ENCODE measurements at places on chromosomes 16 and 17. TPM values are rescaled to one million over a fixed set of nuclear protein-coding genes. Genes with fewer than 3 reads are reported as not detected.

Gene KRT33B
- total RNA-seq = not detected

Gene C16orf89
- not detected for total RNA-seq

Gene ARMC5
- 10.5 TPM for total RNA-seq

Gene TMEM238L
- not detected for total RNA-seq

DNA sequence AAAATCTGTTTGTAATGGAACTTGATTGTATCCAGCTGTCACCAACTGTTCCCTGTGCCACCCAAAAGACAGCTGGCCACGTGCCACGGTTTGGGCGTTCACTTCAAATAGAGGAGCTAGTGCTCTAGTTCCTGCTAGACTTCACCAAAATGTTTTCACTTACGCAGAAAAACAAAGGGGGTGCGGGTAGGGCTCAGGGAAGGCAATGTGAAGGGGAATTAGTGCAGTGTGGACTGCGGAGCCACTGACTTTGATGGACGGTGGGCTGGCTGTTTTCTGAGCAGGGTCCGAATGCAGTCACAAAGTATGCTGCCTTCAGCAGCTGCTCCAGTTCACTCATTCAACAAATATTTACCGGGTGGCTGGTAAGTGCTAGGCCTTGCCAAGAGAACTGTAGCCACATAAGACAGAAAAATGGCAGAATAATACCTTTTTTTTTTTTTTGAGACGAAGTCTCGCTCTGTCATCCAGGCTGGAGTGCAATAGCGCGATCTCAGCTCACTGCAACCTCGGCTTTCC lies 7.6 kb upstream of the CYTH1 start:
- H3K27me3 ChIP-seq = no peaks in the 10 kb centered on the region
- H3K36me3 ChIP-seq = peaks cover 44% of the 10 kb centered on the region
- DNase-seq = peak; percentile 77

- H3K27me3 ChIP-seq = no peaks in the 10 kb centered on the region
- H3K4me1 ChIP-seq = no peaks in the 10 kb centered on the region
- no peaks in the 10 kb centered on the region for H3K36me3 ChIP-seq
- no peak overlapping the region for H3K27ac ChIP-seq
- H3K4me3 ChIP-seq = no peak overlapping the region
- DNase-seq = no peak
Measured at GRCh38 chr16:27052007-27052406, 14.7 kb upstream of the C16orf82 start.

DNA sequence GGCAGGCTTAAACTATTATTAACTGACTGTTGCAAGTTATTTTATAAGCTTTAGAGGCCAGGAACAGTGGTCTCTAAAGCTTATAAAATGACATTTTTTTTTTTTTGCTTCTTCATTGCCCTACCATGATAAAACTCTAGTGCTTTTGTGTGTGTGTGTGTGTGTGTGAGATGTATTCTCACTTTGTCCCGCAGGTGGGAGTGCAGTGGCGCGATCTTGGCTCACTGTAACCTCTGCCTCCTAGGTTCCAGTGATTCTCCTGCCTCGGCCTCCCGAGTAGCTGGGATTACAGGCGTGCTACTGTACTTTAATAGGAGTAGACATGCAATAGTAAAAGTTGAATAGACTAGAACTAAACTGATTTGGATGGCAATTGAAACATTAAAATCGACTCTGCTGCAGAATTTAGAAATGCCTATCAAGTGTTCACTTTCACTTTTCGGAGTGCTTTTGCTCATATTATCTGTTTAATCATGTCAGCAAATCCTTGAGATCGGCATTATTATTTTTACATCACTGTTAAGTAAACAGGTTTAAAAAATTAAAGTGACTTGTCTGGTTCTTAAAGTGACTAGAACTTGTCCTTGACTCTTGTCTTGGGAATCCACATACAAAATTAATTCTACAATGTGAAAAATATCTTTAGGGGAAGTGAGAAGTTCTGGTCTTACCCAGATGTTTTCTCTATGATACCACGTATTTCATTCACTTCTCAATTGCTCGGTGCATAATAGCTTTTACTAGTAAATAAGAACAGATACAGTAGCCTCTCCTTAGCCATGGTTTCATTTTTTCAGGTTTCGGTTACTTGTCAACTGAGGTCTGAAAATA lies 8.4 kb upstream of the PCTP start:
- H3K36me3 ChIP-seq = no peaks in the 10 kb centered on the region
- H3K4me3 ChIP-seq = no peak overlapping the region
- no peaks in the 10 kb centered on the region for H3K4me1 ChIP-seq
- no peak for DNase-seq

GRCh38 chr16:76265434-76266045 lies 11.7 kb upstream of the CNTNAP4 start:
- no peaks in the 10 kb centered on the region for H3K36me3 ChIP-seq
- no peaks in the 10 kb centered on the region for H3K4me1 ChIP-seq
- peak; percentile 66 for DNase-seq

GRCh38 chr17:61555127-61555566 lies 35.9 kb downstream of the NACA2 start:
- H3K27me3 ChIP-seq = peaks cover 31% of the 10 kb centered on the region
- H3K4me1 ChIP-seq = no peaks in the 10 kb centered on the region
- no peaks in the 10 kb centered on the region for H3K36me3 ChIP-seq

GRCh38 chr17:3917391-3917931 lies 1.2 kb upstream of the P2RX1 start:
- no peaks in the 10 kb centered on the region for H3K27me3 ChIP-seq
- H3K36me3 ChIP-seq = no peaks in the 10 kb centered on the region
- DNase-seq = no peak
- peak overlapping the region; percentile 48 for H3K27ac ChIP-seq
- no peak overlapping the region for H3K4me3 ChIP-seq

DNA sequence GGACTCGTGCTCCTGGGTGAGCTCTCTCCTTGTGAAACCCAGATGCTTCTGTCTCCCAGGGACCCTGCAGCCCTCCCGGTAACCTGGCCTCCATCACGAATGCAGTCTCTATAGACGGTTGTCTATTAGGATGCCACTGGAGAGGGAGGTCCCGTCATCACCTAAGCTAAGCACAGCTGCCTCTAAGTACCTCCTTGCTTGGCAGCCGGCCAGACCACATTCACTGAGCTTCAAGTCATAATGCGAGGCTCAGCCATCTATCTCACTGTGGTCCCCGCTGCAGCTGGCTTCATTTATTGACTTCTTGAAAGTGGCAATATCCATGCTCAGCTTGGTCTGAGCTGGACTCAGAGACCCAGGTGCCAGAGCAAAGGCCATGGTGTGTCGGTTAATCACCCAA lies 74.5 kb upstream of the HSBP1 start:
- H3K4me1 ChIP-seq = no peaks in the 10 kb centered on the region
- no peak overlapping the region for H3K27ac ChIP-seq
- H3K36me3 ChIP-seq = no peaks in the 10 kb centered on the region
- DNase-seq = no peak

GRCh38 chr17:72846399-72846798 lies 246.1 kb downstream of the SLC39A11 start:
- H3K36me3 ChIP-seq = peaks cover 1% of the 10 kb centered on the region
- no peaks in the 10 kb centered on the region for H3K4me1 ChIP-seq
- H3K27me3 ChIP-seq = no peaks in the 10 kb centered on the region
- H3K4me3 ChIP-seq = no peak overlapping the region
- no peak for DNase-seq

GRCh38 chr16:15545544-15545943 lies 97.4 kb downstream of the MARF1 start:
- H3K4me1 ChIP-seq = peaks cover 6% of the 10 kb centered on the region
- no peaks in the 10 kb centered on the region for H3K27me3 ChIP-seq
- no peak overlapping the region for H3K27ac ChIP-seq

DNA sequence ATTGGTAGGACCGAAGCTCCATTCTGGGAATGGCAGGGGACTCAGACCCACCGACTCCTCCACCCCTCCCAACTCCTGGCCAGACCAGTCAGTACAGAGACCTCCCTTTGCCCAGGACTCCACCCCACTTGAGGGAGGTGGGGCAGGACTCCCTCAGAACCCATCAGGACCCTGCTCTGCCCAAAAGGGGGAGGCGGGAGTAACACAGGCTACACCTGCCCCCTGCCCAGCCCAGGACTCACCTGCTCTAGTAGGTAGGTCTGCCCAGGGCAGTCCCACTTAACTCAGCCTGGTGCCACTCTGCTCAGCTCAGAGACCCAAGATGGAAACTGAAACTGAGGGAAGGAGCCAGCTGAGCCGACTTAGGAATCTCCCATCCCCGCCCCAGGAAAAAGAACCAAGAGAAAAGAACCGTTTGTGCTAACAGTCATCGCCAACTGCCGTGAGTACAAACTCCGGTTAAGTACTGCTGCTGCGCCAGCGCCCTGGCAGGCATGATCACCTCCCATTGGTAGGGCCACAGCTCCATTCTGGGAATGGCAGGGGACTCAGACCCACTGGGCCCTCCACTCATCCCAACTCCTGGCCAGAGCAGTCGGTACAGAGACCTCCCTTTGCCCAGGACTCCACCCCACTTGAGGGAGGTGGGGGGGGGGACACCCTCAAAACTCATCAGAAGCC lies 503 bp downstream of the DHX58 start:
- H3K27me3 ChIP-seq = no peaks in the 10 kb centered on the region
- peak overlapping the region; percentile 93 for H3K27ac ChIP-seq
- H3K4me3 ChIP-seq = peak overlapping the region; percentile 94
- DNase-seq = peak; percentile 82
- peaks cover 47% of the 10 kb centered on the region for H3K36me3 ChIP-seq

- H3K27ac ChIP-seq = no peak overlapping the region
- H3K27me3 ChIP-seq = peaks cover 8% of the 10 kb centered on the region
Measured at GRCh38 chr17:80104321-80104955, 3.1 kb downstream of the GAA start.

DNA sequence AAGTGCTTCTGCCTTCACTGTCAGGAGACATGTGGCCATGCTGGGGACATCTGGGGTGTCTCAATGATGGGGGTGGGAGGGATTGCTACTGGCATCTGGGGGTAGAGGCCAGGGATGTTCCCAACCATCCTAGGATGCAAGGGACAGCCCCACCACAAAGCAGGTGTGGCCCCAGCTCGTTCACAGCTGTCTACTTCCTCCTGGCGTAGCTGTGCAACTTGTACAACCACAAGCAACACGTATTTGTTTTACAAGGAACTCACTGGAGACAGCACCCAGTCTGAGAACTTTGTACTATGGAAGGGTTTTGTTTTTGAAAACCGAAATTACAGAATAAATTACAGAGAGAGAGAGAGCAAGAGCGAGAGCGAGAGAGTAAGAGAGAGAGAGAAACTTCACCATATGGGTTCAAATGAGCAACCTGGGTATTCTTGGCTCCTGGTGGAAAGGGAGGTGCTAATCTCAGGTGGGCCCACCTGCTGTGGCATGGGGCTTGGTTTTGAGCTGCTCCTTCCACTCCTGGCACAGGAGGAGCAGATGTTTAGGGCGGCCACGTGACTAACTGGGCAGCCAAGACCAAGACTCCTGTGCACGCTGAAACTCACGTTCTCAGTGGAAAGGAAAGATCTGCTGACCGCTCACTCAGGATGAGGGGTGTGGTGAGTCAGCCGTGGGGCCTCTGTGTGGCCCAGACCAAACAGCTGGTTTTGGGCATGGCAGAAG lies 17.5 kb upstream of the TNFRSF13B start:
- peaks cover 3% of the 10 kb centered on the region for H3K27me3 ChIP-seq

DNA sequence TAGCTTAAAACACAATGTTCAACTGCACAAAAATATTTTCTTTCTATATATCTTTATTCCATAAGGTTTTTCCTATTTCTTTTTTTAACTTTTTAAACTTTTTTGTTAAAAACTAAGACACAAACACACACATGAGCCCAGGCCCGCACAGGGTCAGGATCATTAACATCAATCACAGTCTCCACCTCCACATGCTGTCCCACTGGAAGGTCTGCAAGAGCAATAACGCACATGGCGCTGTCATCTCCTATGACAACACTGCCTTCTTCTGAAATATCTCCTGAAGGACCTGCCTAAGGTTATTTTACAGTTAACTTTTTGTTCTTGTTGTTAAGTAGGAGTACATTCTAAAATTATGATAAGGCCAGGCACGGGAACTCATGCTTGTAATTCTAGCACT lies 4.1 kb downstream of the CFAP20 start:
- H3K27me3 ChIP-seq = no peaks in the 10 kb centered on the region
- H3K27ac ChIP-seq = no peak overlapping the region
- DNase-seq = no peak
- H3K4me1 ChIP-seq = peaks cover 47% of the 10 kb centered on the region
- H3K36me3 ChIP-seq = peaks cover 5% of the 10 kb centered on the region
- no peak overlapping the region for H3K4me3 ChIP-seq

- no peaks in the 10 kb centered on the region for H3K36me3 ChIP-seq
- no peaks in the 10 kb centered on the region for H3K4me1 ChIP-seq
- no peaks in the 10 kb centered on the region for H3K27me3 ChIP-seq
- no peak for DNase-seq
- H3K27ac ChIP-seq = no peak overlapping the region
Measured at GRCh38 chr17:53100126-53100525, 722.6 kb upstream of the KIF2B start.

- no peak for DNase-seq
- no peak overlapping the region for H3K4me3 ChIP-seq
- no peak overlapping the region for H3K27ac ChIP-seq
- H3K4me1 ChIP-seq = no peaks in the 10 kb centered on the region
- no peaks in the 10 kb centered on the region for H3K27me3 ChIP-seq
- H3K36me3 ChIP-seq = no peaks in the 10 kb centered on the region
Measured at GRCh38 chr16:11828696-11829095, 22.6 kb downstream of the RSL1D1 start.

DNA sequence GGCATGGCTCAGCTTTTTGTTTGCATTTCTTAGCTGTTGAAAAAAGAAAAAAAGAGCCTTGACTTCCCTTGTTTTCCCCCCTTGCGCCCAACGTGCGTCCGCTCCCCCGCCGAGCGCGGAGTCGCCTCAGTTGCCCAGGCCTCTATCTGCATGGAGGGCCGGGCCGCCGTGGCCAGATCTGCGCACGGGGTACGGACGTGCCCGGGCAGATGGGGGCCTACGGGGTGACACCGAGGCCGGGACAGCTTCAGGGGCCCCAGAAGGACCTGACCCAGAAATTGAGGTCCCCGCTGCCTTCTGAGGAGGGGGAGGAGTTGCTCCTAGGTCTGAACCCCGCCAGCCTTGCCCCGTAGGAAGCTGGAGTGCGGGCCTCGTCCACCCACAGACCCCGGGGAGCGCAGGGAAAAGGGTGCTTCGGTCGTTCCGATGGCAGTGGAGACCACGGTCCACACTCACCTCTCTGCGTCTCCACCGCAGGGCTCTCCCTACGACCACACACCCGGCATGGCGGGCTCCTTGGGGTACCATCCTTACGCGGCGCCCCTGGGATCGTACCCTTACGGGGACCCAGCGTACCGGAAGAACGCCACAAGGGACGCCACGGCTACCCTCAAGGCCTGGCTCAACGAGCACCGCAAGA lies 1.5 kb downstream of the IRX5 start:
- peak overlapping the region; percentile 58 for H3K27ac ChIP-seq
- peaks cover 72% of the 10 kb centered on the region for H3K27me3 ChIP-seq
- H3K4me3 ChIP-seq = peak overlapping the region; percentile 54
- peak; percentile 56 for DNase-seq
- peaks cover 35% of the 10 kb centered on the region for H3K4me1 ChIP-seq
